Keratinocyte (primary cell): ENCODE measurements at places on chromosomes 7 and 10. TPM values are rescaled to one million over a fixed set of nuclear protein-coding genes. Genes with fewer than 3 reads are reported as not detected.

TACC2 gene
- polyA plus RNA-seq: 6.8 to 20.9 TPM (median 12.8 TPM) in 3 replicates

CFAP70 gene
- 0.60 to 4.4 TPM (median 2.1 TPM) in 3 replicates for polyA plus RNA-seq

SEC61A2 gene
- polyA plus RNA-seq: 11.5 to 13.7 TPM (median 13.5 TPM) in 3 replicates

LIPM gene
- 0.10 to 0.67 TPM (median 0.44 TPM) in 3 replicates for polyA plus RNA-seq

CYP3A4 gene
- polyA plus RNA-seq: not detected in 3 replicates

HSPA12A gene
- polyA plus RNA-seq: 5.4 to 8.5 TPM (median 8.1 TPM) in 3 replicates

AQP1 gene
- polyA plus RNA-seq: 0.03 to 0.17 TPM (median 0.07 TPM) in 3 replicates

RARRES2 gene
- not detected in 3 replicates for polyA plus RNA-seq

ZNF33A gene
- 8.9 to 14.3 TPM (median 12.3 TPM) in 3 replicates for polyA plus RNA-seq

VENTX gene
- polyA plus RNA-seq: not detected in 3 replicates

EPHA1 gene
- polyA plus RNA-seq: 24.6 to 37.1 TPM (median 31.9 TPM) in 3 replicates

NANOS1 gene
- 1.4 to 3.2 TPM (median 2.1 TPM) in 3 replicates for polyA plus RNA-seq

TAF6 gene
- 4.5 to 11.7 TPM (median 7.6 TPM) in 3 replicates for polyA plus RNA-seq

ATOH7 gene
- polyA plus RNA-seq: 0.04 to 0.07 TPM in 2 of 3 replicates, not detected in the other

CALML5 gene
- polyA plus RNA-seq: 5.7 to 11.4 TPM (median 7.3 TPM) in 3 replicates

RGS10 gene
- polyA plus RNA-seq: 51.0 to 87.8 TPM (median 66.4 TPM) in 3 replicates

IFIT2 gene
- polyA plus RNA-seq: 3.4 to 4.3 TPM (median 3.9 TPM) in 3 replicates

VWA2 gene
- polyA plus RNA-seq: 0.35 to 0.49 TPM (median 0.41 TPM) in 3 replicates

AEBP1 gene
- polyA plus RNA-seq: 0.03 to 0.18 TPM (median 0.03 TPM) in 3 replicates

RRP12 gene
- polyA plus RNA-seq: 11.1 to 17.5 TPM (median 14.8 TPM) in 3 replicates

CDC14C gene
- polyA plus RNA-seq: not detected in 3 replicates

ERVW-1 gene
- not detected in 3 replicates for polyA plus RNA-seq

FAM25A gene
- 11.7 to 27.6 TPM (median 25.2 TPM) in 3 replicates for polyA plus RNA-seq

COL13A1 gene
- 0.89 to 3.2 TPM (median 1.5 TPM) in 3 replicates for polyA plus RNA-seq

LRRTM3 gene
- polyA plus RNA-seq: not detected in 3 replicates

KNDC1 gene
- polyA plus RNA-seq: 0.02 to 0.32 TPM (median 0.20 TPM) in 3 replicates

NCAPG2 gene
- polyA plus RNA-seq: 4.4 to 16.5 TPM (median 14.9 TPM) in 3 replicates

HOXA7 gene
- polyA plus RNA-seq: 3.8 to 13.5 TPM (median 8.1 TPM) in 3 replicates

SPDYE1 gene
- polyA plus RNA-seq: not detected in 3 replicates

GDF2 gene
- polyA plus RNA-seq: not detected in 3 replicates

FRMPD2 gene
- not detected in 3 replicates for polyA plus RNA-seq

C7orf33 gene
- not detected in 3 replicates for polyA plus RNA-seq

WNT2 gene
- not detected in 3 replicates for polyA plus RNA-seq

AGMO gene
- not detected in 3 replicates for polyA plus RNA-seq

SPACDR gene
- 0.24 to 0.54 TPM (median 0.37 TPM) in 3 replicates for polyA plus RNA-seq

FAM131B gene
- 0.12 to 0.24 TPM (median 0.21 TPM) in 3 replicates for polyA plus RNA-seq

MEIG1 gene
- 0.32 to 0.33 TPM in 2 of 3 replicates, not detected in the other for polyA plus RNA-seq

SFTPA1 gene
- not detected in 3 replicates for polyA plus RNA-seq

IMMP2L gene
- 12.0 to 14.1 TPM (median 12.6 TPM) in 3 replicates for polyA plus RNA-seq

PNLIP gene
- not detected in 3 replicates for polyA plus RNA-seq

PTF1A gene
- polyA plus RNA-seq: not detected in 3 replicates

CACNA2D1 gene
- 1.3 to 2.0 TPM (median 1.8 TPM) in 3 replicates for polyA plus RNA-seq

ELOVL3 gene
- 0.10 to 0.42 TPM (median 0.26 TPM) in 3 replicates for polyA plus RNA-seq

PAPOLB gene
- not detected in 3 replicates for polyA plus RNA-seq

CPA4 gene
- 248 to 423 TPM (median 276 TPM) in 3 replicates for polyA plus RNA-seq
